Stimulated activated CD4-positive, alpha-beta T cell treated with anti-CD3 and anti-CD28 coated beads, Interleukin-15, amount 100 ng/mL, for 48 hours (primary cell): ENCODE measurements at places on chromosomes 16 and 17.
A peak's percentile ranks its signal among the peaks of the same experiment; 100 is the strongest.

GRCh38 chr16:78994135-78994745 is 606.3 kb downstream of the MAF start:
- no peak for DNase-seq

- DNase-seq: no peak
These were observed 10.7 kb upstream of the LCAT start for GRCh38 chr16:67954421-67955196.

DNA sequence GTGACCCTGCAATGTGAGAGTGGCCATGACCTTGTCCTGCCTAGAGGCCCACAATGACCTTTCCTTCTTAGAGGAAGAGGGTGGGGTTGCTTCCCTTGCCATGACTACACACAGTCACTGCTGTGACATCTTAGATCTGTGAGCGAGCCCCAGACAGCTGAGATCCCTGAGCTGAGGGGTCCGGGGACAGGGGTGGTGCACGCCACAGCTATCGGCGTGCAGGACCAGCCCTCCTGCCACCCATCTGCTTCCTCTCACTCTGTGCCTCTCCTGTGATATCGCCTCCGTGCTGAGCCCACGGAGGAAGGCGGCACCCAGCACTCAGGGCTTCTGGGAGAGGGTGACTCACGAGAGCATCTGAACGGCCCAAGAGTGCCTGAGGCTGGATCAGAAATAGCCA is 35.2 kb downstream of the KIAA0513 start:
- DNase-seq: no peak

GRCh38 chr17:4043862-4044261 is 79.6 kb upstream of the ATP2A3 start:
- peak; percentile 51 for DNase-seq

DNA sequence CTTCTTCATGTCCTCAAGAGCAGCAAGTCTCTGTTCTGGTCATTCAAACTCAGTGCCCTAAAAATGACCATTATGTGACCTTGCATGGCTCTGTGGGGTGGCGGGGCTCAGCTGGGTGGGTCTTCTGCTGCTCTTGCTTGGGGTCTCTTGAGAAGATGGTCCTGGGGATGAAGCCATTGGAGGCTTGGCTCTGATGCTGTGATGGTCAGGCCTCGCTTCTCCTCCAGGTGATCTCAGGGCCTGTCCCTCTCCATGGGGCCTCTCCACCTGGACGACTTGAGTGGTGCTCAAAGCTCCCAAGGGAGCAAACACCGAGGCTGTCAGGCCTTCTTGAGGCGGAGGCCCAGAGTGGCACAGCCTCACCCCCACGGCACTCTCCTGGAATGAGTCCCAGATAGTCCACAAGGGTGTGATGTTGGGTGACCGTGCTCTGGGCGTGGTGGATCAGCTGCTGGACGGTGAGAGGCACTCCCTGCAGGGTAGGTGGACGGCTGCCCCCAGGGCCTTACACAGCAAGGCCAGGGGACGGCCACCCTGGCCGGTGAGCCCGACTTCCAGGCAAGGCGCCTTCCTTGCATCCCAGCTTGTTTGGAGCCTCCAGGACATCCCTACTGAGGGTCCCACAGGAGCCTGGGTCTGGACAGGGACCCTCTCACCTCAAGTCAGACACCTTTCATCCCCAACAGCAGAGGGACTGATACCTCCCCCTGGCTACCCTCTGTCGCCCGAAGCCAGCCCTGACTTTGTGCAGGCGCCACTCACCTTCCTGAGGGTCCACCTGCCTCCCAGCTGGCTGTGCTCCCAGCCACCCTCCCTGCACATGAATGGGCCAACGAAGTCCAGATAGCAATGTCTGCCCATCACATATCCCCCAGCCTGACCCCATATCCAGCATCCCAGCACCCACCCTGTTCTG is 48.7 kb downstream of the USP22 start:
- DNase-seq: no peak

DNA sequence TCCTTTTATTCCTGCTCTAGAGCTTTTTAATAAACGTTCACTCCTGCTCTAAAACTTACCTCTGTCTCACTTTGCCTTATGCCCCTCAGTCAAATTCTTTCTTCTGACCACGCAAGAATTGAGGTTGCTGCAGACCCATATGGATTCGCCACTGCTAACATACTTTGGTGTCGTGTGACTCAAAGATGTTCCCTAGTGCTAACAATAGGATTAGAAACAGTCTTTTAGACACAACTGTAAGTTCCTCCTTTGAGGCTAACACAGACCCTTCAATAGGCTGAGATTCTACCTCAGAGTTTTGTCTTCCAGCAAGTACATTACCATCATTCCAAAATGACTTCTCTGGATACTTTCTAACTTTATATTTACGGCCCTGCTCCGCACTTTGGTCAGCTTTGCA is 149.5 kb upstream of the COX10 start:
- no peak for DNase-seq

DNA sequence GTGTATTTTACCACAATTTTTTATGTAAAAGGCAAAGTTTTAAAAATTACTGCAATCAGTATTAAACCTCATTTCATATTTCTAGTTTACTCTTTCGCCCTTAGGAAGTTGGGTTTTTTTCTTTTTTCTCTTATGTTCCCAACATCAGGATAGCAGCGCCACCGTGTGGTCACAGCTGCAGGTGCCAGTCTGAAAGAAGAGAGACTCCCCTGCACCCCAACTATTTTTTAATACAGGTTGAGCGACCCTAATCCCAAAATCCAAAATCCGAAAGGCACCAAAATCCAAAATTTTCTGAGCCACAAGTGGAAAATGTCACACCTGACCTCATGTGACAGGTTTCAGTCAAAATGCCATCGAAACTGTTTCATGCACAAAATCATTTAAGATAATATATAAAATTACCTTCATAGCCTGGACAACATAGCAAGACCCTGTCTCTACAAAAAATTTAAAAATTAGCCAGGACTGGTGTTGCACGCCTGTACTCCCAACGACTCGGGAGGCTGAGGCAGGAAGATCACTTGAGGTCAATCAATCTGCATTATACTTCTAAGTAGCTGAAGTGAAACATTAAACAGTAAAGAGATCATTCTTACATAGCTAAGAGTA is 21.8 kb upstream of the ASGR2 start:
- peak; percentile 65 for DNase-seq

- DNase-seq: no peak
These were observed 134.4 kb downstream of the SNX11 start for GRCh38 chr17:48241770-48242497.

DNA sequence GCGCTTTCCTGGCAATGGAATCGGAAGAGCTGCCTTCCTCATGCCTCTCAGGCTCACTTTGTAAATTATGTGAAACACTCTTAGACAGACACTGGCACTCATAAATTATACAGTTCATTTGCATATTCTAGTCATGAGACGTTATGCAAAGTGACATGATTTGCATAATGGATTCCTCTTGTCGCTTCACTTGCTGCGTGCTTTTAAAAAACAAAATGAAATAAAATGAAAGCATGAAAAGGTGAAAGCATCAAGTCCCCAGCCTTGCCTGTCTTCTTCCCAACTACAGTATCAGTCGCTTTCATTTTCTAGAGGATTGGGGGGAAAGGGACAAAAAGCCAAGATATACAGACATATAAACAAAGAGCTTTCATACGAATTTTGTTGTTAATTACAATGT is 252.8 kb upstream of the PMFBP1 start:
- no peak for DNase-seq

DNA sequence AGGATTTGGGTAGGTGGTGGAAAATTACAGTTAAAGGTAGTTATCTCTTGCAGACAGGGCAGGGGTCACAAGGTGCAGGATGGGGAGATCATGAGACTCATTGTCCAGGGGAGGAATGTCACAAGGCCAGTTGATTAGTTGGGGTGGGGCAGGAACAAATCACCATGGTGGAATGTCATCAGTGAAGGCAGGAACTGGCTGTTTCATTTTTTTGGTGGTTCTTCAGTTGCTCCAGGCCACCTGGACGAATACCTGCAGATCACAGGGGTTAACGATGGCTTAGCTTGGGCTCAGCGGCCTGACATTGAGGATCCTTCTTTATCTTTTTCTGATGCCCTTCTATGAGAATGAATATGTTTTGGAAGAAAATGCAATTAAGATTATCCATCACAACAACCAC is 87.1 kb downstream of the KPNA2 start:
- no peak for DNase-seq

DNA sequence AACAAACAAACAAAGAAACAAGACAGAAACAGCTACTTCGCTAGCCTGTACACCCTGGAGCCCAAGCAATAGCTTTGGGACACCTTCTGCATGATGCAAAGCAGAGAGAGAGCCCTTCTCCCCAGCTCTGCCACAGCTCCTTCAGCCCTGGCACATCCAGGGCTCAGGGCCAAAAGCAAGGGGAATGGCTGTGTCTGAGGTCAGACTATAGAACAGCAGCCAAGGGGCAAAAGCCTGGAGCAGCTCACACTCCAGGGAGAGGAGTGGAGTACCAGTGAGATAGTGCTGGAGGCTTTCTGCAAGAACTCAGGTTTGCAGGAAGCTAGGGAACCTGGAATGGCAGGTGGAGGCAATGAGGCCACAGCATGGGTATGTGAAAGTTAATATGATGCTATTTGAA is 11.6 kb upstream of the SEPHS2 start:
- DNase-seq: no peak

GRCh38 chr16:4309833-4310266 is 6.0 kb upstream of the GLIS2 start:
- DNase-seq: no peak

DNA sequence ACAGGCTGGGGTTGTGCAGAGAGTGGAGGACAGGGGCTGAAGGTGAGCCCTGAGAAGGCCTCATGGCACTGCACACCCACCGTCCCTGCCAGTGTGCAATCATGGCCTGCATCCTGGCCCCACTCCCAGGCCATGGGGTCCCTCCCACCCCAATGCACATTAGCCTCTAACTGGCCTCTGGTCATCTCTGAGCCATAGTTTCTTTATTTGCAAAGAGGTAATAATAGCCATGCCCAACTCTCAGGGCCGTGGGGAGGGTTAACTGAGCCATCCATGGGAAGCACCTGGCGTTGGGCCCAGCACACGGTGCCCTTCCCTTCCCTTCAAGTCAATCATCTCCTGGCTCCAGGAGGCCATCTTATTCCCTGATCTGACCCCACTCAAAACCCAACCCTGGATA is 10.8 kb upstream of the ITGA3 start:
- no peak for DNase-seq

DNA sequence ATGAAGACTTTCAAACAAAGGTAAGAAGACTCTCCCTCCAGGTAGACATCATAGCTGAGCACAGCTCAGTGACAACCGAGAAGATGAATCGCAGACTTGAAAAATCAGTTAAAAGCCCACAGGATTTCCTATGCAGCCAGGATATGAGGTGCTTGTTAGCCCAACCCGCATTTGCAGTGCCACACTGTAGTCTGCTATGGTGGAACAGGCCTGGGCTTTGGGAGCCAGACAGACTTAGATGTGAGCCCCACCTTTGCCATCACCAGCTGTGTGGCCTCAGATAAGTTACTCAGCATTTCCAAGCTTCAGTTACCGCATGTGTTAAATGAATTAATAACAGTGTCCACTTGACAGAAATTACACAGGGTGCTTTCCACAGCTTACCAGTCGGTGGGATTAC is 204.4 kb upstream of the HS3ST3A1 start:
- DNase-seq: no peak

DNA sequence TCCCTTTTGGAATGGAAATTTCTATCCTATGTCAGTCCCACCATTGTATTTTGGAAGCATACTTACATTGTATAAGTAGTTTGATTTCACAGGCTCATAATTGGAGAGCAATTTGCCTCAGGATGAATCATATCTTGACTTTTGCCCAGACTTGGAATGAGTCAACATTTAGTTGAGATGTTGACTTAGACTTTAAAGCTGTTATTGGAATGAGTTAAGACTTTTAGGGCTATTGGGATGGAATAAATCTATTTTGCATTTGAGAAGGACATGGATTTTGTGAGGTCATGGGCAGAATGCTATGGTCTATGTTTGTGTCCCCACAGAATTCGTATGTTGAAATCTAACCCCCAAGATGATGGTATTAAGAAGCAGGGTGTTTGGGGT is 12.2 kb upstream of the ZNF594 start:
- no peak for DNase-seq

- no peak for DNase-seq
These were observed 99.5 kb upstream of the AXIN2 start for GRCh38 chr17:65660947-65661346.

DNA sequence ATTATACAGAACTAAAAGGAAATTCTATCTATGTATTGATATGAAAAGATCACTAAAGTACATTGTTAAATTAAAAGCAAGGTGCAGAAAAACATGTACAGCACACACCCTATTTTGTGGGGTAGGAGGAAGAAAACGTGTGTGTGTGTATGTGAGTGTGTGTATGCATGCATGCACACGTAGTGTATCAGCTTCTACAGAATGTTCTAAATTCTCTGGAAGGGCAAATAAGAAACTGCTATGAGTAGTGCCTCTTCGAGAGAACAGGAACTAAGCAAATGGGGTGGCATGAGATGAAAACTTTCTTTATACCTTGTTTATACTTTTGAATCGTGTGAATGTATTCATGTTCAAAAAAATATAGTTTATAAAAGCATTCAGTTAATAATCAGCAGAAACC is 58.9 kb downstream of the TMC6 start:
- DNase-seq: no peak

GRCh38 chr17:61160204-61160603 is 239.4 kb upstream of the TBX2 start:
- DNase-seq: no peak

- DNase-seq: no peak
These were observed 81.3 kb downstream of the MAP2K6 start for GRCh38 chr17:69495787-69496186.
